ENCODE measurements at places on chromosomes 3 and 15.

- no peak for DNase-seq
These were observed 42.7 kb upstream of the GOLIM4 start for GRCh38 chr3:168138421-168138820.

DNA sequence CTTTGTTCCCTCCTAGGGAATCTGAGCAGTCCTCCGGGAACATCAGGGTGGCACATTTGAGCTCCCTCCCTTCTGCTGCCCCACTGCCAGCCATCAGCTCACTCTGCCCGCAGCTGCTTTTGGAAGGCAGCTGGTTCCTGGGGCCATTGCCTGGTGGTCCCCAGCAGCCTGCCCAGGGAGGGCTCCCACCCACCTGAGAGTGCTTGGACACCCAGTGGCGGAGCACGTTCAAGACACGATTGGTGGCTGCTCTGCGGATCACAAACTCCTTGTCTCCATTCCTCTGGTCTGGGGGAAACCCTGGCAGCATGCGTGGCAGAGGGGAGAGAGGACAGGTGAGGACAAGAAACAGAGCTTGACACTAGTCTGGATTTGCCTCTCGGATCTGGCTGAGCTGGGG lies 53.7 kb upstream of the CTSH start:
- DNase-seq, result no peak

- no peak for DNase-seq
These were observed 11.3 kb upstream of the ANKRD63 start for GRCh38 chr15:40293905-40294895.

DNA sequence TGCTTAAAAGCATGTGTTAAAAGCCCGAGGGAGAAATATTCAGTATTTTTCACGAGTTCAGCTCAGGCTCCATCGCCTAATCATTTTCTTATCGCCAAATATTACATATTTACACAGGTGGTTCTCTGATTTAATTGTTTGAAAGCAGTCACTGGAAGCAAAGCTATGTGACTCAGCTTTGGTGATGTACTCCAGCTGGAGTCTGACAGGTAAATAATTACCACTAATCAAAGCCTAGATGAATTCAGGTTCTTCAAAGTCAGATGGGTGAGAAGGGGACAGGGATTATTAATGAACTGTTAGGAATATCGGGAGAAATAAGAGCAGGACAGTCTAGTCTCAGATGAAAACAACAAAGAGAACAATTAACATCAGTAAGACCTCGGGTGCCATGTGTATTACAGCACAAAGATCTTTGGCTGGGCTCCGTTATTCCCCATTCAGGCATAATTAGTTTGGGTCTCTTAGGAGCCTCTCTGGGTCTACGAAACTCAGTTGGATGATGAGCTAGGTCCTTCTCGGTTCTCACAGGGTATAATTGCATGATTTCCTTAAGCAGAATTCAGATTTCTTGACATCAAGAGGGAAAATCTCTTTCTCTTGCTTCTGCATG lies 331.7 kb upstream of the ADAMTS9 start:
- DNase-seq, result no peak

- DNase-seq, result no peak
These were observed 329.9 kb downstream of the ZNF385D start for GRCh38 chr3:21421096-21421495.

DNA sequence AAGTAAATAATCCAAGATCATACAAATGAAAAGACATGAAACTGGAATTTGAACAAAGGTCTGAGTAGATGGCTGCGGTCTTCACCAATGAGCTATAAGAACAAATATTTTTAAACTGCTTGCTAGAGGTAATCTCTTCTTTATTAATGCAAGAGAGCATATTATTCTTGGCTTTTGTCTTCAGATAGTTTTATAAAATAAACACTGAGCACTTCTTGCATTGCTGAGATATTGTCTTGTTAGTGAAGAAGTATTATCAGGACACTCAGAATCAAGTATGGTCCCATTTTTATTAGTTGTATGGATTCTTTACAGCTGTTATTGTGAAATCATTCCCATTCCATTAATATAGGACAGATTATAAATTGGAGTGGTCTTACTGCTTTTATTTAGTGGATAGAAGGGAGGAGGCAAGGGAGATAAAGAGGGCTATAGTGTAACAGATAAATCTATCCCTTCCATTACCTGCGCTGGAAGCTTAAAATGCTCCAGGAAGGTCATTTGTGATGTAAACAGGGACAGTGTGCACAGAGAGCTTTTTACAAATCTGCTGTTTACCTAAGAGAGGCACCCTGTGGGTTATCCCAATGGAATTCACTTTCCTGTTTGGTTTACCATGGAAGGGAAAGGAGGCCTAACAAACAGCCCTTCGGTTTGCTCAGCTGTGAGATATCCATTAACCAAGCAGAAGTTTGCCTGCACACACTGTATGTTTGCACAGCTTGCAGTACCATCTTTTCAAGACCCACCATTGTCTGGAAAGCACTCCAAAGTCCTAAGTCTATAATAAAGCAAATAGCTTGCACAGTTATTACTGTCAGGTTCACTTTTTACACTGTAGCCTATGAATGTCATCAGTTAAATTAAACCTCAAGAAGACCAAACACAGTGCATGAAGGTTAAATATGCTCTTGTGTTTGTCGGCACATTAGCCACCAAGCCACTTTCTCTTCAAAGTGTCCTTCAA lies 347.7 kb upstream of the TGFBR2 start:
- DNase-seq, result peak; percentile 70

- peak; percentile 82 for DNase-seq
These were observed 312.9 kb downstream of the ZBBX start for GRCh38 chr3:167066977-167067786.

GRCh38 chr3:101172516-101172915 lies 147.9 kb downstream of the IMPG2 start:
- no peak for DNase-seq

DNA sequence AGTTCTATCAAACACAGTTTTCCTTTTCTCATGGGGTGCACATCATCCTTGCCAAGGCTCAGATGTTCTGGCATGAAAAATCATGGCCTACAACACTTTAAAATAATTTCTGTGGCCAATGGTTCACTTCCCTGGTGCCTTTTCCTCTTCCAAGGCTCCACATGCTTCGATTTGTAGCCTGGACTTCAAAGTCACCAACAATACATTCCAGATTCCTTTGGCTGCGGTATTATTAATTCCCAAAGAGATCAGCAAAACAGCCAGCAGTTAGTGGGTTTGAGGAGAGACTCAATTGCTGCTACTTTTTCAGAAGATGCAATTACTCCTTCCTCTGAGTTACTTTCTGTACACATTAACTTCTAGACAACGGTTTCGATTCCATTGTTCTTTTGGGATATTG lies 80.3 kb upstream of the CCDC80 start:
- DNase-seq, result no peak

DNA sequence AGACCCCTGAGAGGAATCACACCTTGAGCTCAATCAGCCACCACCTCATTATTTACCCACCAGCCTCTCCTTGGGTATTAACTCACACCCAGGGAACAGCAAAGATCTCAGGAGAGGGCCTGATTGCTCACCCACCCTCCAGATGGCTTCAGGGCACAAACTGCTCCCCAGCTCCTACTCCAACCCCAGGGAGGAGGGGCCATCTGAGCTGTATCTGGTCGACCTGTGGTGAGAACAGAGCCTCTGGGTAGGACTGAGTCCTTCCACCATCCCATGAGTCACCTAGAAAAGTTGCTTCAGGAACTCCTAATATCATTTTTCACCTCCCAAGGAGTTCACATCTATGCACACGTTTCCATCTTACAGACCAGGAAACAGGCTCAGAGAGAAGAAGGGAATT lies 44.8 kb upstream of the HES1 start:
- DNase-seq, result no peak

DNA sequence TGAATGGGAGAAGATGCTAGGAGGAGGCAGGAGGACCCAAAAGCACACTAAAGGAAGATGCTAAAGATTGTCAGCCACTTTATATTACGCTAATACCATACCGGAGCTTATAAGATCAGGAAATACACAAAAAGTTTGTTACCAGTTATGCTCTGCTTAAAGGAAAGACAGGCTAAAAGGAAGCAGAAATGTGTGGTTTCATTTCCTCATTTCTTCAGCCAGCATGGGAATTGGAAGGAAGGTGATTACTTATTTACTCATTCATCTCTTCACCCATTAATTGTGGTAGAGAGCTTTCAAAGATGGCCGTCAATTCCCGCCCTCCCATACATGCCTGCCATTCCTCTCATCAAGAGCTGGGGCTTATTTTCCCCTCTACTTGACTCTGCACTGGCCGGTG lies 26.7 kb upstream of the TMEM158 start:
- DNase-seq, result no peak

GRCh38 chr3:142694225-142694624 lies 29.6 kb upstream of the TRPC1 start:
- no peak for DNase-seq

DNA sequence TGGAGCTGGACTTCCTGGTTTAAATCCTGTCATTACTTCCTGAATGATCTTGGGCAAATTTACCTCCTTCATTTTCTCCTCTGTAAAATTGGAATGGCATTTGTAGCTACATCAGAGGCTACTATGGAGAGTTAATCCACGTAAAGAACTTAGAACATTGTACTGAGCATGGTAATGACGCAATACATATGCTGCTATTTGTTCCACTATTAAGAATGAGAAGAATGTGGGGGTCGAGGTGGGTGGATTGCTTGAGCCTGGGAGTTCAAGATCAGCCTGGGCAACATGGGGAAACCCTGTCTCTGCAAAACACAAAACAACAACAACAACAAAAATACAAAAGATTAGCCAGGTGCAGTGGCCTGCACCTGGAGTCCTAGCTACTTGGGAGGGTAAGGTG lies 250.6 kb downstream of the RYR3 start:
- no peak for DNase-seq

DNA sequence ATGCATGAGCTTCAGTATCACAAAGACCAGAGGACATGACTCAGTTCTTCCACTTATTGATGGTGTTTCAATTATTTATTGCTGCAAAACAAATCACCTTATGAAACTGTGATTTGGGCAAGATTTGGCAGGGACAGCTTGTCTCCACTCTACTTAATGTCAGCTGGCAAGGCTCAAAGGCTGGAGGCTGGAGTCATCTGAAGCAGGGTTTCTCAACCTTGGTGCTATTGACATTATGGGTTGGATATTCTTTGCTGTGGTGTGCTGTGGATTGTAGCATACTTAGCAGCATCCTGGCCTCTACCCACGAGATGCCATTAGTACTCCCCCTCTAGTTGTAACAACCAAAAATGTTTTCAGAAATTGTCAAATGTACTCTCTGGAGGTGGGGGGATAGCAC lies 138.8 kb upstream of the PEX5L start:
- no peak for DNase-seq

DNA sequence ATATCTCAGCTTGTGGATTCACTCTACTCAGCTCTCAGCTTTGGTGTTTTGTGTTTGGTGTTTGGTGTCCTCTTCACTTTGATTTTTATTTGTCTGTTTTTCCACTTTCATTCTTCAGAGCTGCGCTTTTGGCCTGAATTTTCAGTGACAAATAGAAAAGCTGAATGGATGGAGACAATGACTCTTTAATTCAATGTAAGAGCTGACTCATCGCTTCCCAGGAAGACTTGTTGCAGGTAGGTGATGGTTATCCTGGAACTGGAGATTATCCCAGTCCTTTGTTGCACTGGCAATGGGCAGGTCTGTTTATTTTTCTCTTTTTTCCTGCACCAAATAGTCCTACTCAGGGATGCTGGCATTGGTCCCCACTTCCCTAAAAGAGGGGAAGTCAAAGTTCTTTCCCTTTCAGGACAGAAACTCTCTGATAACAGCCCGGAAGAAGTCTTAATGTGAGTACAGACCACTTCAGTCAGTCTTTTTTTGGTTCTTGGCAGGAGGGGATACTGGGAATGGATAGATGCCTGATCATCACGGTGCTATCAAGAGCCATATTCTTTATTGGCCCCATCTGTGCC lies 12.4 kb upstream of the AEN start:
- DNase-seq, result no peak

GRCh38 chr3:126261037-126261436 lies 80.7 kb upstream of the ALDH1L1 start:
- no peak for DNase-seq

- DNase-seq, result no peak
These were observed 190.2 kb upstream of the DPH6 start for GRCh38 chr15:35736150-35736549.

All from NCI-H510A (cell line).